MCF 10A (cell line): ENCODE measurements at places on chromosomes 3 and 15. TPM values are rescaled to one million over a fixed set of nuclear protein-coding genes. Genes with fewer than 3 reads are reported as not detected.

LHFPL4 gene
- not detected in 2 replicates for total RNA-seq

DNA sequence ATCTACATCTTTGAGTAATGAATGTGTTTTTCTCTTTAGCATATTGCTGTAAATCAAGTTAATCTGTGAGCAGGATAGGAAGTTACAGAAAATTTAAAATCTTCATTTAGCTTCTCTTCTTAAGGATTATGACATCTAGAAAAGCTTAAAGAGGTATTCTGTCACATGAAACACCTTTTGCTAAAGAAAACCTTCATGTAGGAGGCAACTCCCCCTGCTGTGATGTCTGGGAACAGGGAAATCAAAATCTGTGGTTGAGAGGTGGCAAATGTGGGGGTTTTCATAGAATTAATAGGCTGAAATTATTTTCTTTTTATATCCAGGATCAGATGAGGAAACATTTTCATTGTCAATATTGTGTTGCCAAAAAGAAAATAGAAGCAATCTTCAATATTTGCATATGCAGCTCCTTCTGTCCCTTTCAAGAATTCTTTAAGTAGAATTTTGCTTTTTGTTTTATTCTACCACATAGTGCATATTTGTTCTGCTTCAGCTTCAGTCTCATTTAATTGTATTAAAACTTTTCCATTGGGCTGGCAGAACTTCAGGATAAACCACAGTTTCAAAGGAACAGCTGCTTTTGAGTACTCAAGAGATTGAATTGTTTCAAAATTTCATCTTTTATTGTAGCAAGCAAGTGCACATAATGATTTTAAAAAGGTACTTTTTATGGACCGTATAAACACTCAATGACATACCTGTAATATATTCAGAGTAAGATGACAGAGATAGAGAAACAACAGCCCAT is 128.4 kb downstream of the RAP2B start:
- peak; percentile 43 for DNase-seq

GRCh38 chr15:44315126-44315525 is 26.6 kb downstream of the GOLM2 start:
- no peak for DNase-seq

GRCh38 chr3:110430146-110430545 is 641.5 kb upstream of the NECTIN3 start:
- DNase-seq, result no peak

GRCh38 chr3:90015688-90016356 is 908.4 kb downstream of the EPHA3 start:
- peak; percentile 84 for DNase-seq
